NCI-H2029 treated with DMSO at 0.1 percent for 48 hours (cell line): ENCODE measurements at places on chromosomes 12 and 14.

GRCh38 chr12:64893961-64894360 lies 69.5 kb downstream of the TBC1D30 start:
- no peak for DNase-seq

DNA sequence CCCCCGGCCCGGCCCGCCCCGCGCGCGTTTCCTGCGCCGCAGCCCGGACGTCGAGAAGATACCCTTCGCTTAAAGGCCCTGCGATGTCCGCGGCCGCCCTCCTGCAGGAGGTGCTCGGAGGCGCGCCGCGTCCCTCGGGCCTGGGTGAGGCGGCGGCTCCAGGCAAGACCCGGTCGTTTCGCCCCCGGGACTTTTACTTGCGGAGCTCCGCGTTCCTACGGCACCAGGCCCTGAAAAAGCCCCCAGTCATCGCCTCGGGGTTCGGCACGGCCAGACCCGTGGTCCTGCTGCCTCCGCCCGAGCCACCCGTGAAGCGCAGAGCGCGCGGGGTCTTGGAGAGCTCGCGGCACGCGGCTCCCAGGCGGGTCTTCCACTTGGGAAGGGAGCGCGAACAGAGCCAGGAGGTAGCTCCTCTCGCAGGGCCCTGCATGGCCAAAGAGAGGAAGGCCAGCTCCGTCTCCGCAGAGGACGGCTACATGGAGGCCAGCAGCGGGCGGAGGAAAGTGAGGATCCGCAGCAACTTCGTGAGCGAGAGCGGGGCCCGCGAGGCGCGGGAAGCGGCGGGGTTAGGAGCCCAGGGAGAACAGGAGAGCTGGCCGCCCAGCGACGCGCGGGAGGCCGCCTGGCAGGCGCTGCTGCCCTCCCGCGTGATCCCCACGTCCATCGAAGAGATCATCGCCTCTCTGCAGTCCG lies 26.9 kb downstream of the TTC6 start:
- no peak for DNase-seq

GRCh38 chr12:123867141-123867540 lies 105.0 kb downstream of the DNAH10 start:
- no peak for DNase-seq

GRCh38 chr12:84950971-84951546 lies 38.5 kb upstream of the SLC6A15 start:
- DNase-seq = no peak

DNA sequence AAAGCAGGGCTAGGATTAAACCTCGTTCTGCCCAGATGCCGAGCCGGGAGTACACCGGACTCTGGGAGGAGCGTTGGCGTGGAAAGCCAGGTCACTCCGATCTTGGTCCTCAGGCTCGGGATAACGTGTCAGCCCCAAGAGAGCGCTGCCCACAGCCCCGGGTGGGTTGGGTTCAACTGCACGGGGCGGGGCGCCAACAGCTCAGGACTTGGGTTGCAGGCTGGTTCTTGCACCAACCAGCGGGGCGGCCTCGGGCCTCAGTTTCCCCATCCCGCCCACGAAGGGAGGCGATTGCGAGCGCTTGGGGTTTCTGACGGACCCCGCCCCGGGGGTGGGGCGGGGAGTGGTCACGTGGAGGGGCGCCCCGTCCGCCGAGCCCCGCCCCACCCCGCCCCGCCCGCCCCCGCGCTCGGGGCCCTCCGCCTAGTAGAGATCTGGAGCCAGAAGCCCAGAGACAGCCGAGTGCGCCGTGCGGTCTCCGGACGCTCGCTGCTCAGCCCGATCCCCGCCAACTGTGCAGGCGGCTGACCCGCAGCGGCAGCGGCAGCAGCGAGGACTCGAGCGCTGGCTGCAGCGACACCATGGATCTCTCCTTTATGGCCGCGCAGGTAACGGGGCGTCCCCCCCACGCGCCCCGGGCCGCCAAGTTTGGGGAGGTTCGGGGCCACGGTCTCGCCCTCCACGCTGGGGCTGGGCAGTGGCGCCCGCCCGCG lies at the start of gene C14orf132:
Gene C14orf132, plus strand, starts transcription at position 443 of the 713 bp plus-strand sequence. Its CDS starts 139 bp downstream, at position 582.
- DNase-seq = no peak

GRCh38 chr12:39824505-39825212 lies 205.1 kb upstream of the ABCD2 start:
- DNase-seq = no peak

- no peak for DNase-seq
Measured at GRCh38 chr14:64569138-64569631, 19.4 kb downstream of the PPP1R36 start.

DNA sequence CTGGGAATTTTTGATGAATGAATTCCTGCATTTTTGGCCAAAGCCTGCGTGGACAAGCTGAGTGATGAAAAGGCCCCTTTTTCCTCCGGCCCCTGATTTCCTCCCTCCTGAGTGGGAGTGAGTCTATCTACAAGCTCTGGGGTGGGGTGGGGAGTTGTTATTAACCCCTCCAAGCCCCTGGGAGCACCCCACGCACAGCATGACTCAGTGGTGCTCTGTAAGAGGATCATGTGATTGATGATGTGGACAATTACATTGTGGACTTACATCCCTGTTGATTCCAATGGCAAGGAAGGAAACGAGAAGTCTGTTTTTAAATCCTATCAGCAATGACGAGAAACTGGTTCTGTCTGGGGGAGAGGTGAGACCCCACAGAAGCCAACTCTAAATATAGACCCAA lies 5.1 kb upstream of the DLK1 start:
- DNase-seq = no peak

- no peak for DNase-seq
Measured at GRCh38 chr14:85090681-85091080, 439.3 kb upstream of the FLRT2 start.

DNA sequence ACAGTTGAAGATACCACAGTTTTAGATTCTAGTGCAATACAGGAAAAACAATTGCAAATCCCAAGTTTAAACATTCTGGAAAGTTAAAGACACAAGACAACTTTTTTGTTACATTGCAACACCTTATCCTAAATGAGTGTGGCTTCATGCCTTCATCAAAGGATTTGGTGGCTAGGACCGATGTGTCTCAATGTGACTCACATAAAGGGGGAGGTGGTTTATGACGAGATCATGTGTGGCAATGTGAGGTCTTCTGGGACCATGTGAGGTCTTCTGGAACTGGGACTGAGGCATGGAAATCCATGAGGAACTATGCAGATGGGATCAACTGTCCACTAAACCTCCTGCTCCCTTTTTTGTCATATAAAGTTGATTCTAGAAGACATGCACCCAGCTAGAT lies 166.2 kb downstream of the PAX9 start:
- DNase-seq = no peak
